ENCODE measurements at places on chromosomes 4 and X.

DNA sequence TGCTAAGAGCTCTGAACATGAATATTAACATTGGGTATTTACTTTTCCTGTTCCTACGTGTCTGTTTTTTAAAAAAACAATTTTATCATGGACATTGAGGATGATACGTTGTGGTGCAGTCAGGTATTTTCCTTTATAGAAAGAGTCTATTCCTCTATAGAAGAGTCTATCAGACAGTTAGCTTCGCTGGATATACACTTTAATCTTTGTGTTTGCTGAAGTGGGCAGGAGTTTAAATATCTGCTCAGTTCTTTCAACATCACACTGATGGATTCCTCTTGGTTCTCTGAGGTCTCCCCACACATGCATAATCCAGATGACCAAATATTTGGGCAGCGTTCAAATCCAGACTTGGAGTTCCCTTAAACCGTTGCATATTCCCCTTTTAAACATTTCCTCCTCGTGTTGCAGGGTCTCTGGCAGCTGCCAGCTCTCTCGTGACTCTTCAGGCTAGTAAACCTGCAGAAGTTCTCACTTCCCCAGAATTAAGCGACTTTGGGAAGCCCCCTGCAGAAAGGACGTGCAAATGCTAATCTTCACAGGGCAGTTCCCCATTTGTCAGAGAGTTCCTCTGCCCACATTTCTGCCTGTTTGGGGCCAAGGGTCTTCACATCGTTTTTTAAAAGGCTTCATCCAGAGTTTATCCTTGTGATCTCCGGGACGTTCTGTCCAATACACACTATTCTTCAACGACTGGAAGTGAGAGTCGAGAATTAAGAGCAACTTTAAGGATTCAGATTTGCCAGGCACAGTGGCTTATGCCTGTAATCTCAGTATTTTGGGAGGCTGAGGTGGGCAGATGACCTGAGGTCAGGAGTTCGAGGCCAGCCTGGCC lies 20.5 kb upstream of the DHRSX start:
- DNase-seq, result no peak

GRCh38 chr4:118760092-118760491 lies 74.9 kb downstream of the METTL14 start:
- DNase-seq, result no peak

GRCh38 chr4:22942920-22943559 lies 250.3 kb downstream of the GBA3 start:
- no peak for DNase-seq

DNA sequence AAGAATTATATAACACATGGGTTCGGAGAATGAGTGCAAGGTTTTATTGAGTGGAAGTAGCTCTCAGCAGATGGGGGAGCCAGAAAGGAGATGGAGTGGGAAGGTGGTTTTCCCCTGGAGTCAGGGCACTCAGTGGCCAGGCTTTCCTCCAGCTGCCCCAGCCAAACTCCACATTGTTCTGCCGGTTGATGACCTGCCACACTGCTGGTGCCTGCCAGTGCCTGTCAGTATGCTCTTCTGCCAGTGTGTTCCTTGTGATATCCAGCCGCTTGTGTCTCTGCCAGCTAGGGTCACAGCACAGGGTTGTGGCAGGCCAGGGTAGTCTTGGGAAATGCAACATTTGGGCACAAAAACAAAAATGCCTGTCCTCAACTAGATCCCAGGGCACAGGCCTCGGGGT lies 604.8 kb upstream of the TECRL start:
- no peak for DNase-seq

DNA sequence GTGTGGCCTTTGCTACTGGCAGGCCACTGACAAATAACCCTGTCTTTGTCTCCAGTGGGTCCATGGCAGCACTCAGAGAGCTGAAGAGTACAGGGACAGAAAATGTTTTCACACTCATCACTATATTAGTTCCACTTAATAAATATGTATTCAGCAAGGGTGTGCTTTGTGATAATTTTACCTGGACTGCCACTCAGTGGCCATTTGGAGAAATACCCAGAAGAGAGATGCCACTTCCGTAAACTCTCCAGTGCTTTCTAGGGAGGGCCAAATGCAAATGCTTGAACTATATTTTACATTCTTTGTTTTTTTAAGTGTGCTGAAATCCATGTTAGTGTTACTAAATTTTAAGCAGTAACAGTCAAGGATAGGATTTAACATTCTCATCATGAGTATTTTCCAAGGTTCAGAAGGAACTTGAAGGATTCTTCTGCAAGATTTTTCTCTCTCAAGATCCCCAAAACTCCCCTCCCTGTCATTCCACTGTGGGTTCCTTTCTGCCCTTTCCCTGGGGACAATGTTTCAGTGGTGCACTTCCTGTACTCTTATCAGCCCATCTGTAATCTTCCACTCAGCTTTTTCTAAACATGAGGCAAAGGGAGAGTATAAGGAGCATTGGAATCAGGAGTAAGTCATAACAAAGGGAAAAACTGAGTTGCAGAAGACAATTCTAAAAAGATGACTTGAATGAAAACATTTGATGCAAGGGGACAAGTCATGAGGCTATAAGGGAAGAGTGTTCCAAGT lies 46.0 kb downstream of the TFDP3 start:
- DNase-seq, result no peak

- DNase-seq, result no peak
Observed at GRCh38 chr4:152351080-152351479, 184.8 kb downstream of the FBXW7 start.

DNA sequence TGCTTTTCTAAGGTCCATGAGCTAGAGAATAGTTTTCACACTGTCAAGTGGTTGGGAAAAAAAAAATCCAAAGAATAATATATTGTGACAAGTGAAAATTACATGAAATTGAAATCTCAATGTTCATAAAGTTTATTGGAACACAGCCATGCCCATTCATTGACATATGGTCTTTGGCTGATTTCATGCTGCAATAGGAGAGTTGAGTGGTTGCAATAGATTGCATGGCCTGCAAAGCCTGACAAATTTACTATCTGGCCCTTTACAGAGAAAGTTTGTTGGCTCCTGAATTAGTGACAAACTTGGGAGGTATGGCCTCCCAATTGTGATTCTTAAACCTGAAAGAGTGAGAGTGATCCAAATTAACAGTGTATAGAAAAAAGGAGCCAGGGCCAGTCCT lies 115.5 kb upstream of the FAM9C start:
- DNase-seq, result no peak

DNA sequence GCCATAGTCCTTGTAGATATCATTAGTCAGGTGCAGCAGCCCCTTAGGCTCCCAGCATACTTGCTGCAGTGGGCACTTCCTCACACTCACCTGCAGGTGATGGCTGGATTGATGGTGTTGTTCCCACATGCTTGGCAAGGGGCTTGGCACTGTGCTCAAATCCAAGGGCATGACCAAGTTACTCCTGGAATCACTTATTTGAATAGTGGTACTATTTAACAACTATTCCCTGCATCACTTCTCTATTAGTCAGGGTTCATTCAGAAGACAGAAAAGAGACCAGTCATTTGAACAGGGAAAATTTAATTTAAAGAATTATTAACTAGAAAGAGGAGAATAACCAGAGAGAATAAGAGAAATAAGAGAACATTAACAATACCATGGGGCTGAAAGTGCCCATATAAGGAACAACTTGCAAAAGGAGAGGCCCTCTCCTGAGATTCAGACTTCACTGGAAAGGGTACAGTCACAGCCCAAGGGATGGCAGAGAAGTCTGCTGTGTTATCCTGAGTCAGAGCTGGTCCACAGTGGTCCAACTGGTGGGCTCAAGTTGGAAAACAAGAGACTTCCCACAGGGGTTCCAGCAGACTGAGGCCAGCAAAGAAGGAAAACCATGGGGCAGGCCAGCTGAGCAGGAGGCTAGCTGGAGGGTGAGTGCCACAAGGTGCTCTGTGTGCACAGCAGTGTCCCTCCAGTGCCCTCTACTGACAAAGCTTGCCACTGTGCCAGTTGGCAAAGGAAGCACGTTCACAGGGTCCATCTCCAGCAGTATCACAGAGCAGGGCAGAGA lies 9.8 kb downstream of the SPP1 start:
- DNase-seq, result peak; percentile 16

DNA sequence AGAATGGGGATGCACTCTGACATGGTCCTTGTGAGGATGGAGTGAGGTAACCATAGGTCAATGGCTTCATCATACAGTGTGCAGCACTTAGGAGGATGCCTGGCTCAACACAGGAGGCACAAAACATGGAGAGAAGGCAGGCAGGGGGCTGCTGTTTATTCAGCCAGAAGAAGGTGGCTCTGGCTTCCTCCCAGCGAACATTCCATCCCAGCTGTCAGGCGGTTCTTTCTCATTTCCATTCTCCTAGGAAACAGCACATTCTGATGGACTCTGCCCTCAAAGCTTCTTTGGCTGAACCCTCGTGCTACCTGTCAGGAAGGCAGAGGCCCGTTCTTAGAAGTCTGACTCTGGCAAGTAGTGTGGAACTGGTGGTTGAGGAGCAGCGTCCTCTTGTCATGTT lies 18.6 kb downstream of the STK32B start:
- DNase-seq, result no peak

GRCh38 chr4:160141206-160141605 lies 1038.3 kb downstream of the RAPGEF2 start:
- DNase-seq, result no peak

GRCh38 chrX:2863646-2864045 lies 34.9 kb downstream of the GYG2 start:
- DNase-seq, result no peak

GRCh38 chrX:119015407-119016237 lies 41.2 kb downstream of the LONRF3 start:
- DNase-seq, result no peak

GRCh38 chr4:65670331-65671031 lies at the start of gene EPHA5:
Gene EPHA5, minus strand, starts transcription at chr4:65670489. Its CDS starts 747 bp downstream, at chr4:65669742.
- DNase-seq, result peak; percentile 34

DNA sequence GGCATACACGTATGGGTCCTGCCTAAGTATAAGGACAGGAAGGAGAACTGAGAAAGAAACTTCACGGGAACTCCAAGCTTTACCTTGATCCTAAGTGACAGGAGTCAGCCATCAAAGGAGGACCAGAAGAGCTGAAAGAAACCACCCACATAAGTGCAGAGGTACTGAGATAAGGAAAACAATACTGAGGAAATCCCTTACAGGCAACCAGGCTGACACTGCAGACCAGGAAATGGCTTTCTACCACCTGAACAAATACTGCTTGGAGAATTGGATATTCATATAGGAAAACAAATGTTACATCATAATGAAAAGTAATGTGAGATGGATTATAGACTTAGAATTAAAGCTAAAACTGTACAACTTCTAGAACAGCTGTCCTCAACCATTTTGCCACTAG lies 127.0 kb downstream of the IL15 start:
- no peak for DNase-seq

DNA sequence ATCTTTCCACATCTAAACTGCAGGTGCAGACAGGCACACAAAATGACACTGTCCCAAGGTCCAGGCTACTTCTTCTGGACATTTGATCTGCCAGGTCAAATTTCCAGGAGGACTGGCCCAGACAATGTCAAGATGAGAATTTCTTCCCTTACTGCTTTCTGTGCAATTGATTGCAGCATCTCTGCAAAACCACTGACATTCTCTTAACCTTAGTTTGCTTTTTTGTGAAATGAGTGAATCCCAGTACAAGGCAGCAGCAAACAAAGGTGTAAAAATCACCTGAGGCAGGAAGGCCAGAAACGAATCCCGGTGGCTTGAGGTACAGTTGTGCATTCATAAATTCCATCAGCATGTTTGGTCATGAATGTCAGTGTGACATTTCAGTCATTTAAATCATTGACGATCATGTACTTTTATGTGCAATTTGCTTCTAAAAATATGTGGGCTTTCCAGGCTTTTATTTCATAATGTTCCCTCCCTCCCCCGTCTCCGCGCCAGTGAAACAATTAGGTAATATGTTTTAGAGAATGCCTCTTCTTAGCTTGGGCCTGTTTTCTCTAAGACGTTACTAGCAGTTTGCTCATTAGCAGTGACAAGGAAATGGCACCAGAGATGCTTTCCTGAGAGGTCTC lies 39.1 kb downstream of the NHS start:
- no peak for DNase-seq

GRCh38 chr4:127788517-127788916 lies 6.4 kb downstream of the HSPA4L start:
- no peak for DNase-seq

GRCh38 chr4:108561116-108561515 lies 59.3 kb upstream of the RPL34 start:
- no peak for DNase-seq

GRCh38 chrX:1388651-1389050 lies 3.3 kb downstream of the SLC25A6 start:
- DNase-seq, result no peak

- DNase-seq, result no peak
Observed at GRCh38 chr4:141339391-141339790, 118.7 kb downstream of the ZNF330 start.

DNA sequence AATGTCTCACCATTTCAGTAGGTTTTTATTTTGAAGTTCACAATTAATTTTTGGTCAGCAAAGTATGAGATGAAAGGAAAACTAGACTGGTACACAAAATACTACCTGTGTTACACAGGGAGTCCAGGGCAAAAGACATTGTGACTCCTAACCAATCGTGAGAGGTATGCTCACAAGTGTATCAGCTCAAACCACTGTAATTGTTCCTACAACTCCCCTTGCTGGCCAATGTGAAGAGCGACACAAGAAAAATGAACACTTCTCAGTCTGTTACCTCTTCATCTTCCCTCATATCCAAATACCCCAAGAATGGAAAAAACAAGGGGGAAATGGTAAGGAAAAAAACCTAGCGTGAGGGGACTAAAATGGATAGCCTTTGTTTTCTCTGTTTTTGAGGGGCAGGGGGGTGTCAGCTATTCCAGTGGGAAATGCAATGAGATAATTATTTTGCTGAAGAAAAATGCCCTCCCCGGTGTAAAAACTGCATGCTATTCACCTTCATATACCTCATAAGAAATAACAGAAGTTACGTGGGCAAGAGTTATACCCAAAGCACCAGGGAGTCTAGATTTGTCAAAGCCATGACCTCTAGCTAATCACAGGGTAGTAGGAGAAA lies 30.6 kb upstream of the NSUN7 start:
- DNase-seq, result no peak

DNA sequence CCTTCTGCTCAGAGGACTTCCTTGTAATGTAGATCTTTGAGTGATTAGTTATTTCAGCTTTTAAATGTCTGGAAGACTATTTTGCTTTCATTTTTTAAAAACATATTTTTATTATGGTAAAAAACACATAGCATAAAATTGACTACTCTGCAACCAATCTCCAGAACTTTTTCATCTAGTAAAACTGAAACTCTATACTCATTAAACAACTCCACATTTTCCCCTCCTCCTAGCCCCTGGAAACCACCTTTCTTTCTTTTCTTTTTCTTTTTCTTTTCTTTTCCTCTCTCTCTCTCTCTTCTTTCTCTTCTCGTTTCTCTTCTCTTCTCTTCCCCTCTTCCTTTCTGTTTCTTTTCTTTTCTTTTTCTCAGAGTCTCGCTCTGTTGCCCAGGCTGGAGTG lies 230.6 kb downstream of the DLG3 start:
- DNase-seq, result no peak

- DNase-seq, result no peak
Observed at GRCh38 chr4:110503270-110504083, 27.5 kb downstream of the ENPEP start.

GRCh38 chr4:340011-340410 lies 2.4 kb downstream of the ZNF141 start:
- DNase-seq, result no peak

- DNase-seq, result no peak
Observed at GRCh38 chrX:43702079-43702524, 46.0 kb downstream of the MAOA start.
